ENCODE measurements at places on chromosomes 5 and 9.

GRCh38 chr5:135831851-135832555 lies 2.5 kb upstream of the SLC25A48 start:
- DNase-seq, result no peak

DNA sequence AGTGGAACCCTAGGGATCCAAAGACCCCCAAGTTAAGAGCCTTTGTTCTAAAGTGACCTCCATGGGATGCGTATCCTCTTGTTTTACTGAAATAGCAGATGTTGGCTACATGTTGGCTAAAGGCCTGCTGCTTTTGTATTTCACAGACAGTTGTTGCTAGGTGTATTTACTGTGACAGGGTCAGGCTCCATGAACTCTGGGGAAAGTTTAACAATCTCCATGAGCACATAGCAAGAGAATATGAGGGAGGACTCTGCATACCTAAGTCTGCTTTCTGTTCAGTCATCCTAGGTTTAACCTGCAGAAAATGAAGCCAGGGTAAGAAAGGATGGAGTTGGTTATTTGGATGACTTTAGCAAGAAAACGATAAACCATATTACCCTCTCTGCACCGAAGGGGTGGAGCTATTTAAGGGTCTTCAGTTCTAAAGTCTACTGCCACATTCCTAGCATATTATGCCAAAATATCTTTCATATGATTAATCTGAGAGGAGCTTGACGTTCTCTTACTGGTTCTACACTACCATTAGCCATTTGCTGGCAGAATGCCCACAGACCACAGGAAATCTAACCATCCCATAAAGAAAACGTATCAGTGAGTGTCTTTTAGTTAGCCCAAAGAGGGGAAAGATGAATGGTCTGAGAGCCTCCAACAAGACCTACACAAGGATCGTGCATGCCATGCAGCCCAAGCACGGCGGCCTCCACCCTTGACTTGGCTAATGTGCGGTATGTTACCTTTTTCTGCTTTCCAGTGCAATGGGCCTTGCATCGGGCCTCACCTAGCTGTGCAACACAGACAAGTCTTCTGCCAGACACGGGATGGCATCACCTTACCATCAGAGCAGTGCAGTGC lies 127.8 kb downstream of the SAXO1 start:
- DNase-seq, result peak; percentile 91

GRCh38 chr9:113548221-113549041 lies 84.9 kb downstream of the RGS3 start:
- DNase-seq, result peak; percentile 72

GRCh38 chr9:134891053-134891452 lies 10.4 kb downstream of the FCN2 start:
- DNase-seq, result no peak

GRCh38 chr9:131422241-131422792 lies 28.4 kb downstream of the PRRC2B start:
- peak; percentile 56 for DNase-seq

GRCh38 chr9:116081435-116082115 lies 72.0 kb upstream of the PAPPA start:
- DNase-seq, result no peak

DNA sequence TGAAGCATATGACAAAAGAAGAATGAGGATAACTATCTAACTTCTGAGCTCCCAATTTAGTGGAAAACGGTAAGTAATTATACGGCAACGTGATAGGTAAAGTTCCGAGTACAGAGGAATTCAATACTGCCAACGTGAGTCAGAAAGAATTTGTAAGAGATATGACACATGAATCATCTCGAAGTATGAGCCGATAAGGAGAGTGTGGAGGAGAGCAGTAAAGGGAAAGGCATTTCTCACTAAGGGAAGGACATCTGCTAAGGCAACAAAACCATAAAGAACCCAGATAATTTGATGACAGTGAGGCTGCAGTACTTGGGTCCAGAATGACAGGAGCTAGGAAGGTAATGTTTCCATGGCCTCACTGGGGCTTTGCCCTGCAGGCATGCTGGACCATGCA lies 11.0 kb downstream of the MPDZ start:
- DNase-seq, result peak; percentile 74

- DNase-seq, result no peak
These were observed 819.6 kb upstream of the PTPRD start for GRCh38 chr9:11432361-11432760.

GRCh38 chr5:123795688-123796087 lies 283.7 kb downstream of the CSNK1G3 start:
- DNase-seq, result no peak

GRCh38 chr5:10745133-10745532 lies 15.9 kb downstream of the DAP start:
- no peak for DNase-seq
